ENCODE measurements at places on chromosomes 3 and 15.

DNA sequence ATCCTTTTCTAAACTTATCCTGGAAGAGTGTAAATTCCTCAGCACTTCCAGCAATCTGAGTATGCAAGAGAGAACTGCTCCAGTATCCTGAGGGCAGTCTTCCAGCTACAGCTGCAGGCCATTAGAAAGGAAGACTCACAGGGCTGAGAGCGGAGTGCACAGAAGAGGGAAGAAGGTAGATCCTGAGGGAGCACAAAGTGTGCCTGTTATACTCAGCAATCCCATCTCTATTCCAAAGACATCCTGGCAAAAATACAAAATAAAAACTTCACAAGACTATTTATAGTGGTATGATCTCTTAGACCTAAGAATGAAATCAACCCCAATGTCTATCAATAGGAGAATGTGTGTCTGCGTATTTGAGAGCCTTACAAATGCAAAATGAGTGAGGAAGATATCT lies 292.0 kb downstream of the ZIC1 start:
- DNase-seq, result no peak

GRCh38 chr3:47792699-47793098 lies 10.2 kb upstream of the DHX30 start:
- no peak for DNase-seq

- DNase-seq, result no peak
Observed at GRCh38 chr3:122215592-122216298, 32.3 kb downstream of the CASR start.

- no peak for DNase-seq
Observed at GRCh38 chr3:177379045-177379444, 181.8 kb upstream of the TBL1XR1 start.

DNA sequence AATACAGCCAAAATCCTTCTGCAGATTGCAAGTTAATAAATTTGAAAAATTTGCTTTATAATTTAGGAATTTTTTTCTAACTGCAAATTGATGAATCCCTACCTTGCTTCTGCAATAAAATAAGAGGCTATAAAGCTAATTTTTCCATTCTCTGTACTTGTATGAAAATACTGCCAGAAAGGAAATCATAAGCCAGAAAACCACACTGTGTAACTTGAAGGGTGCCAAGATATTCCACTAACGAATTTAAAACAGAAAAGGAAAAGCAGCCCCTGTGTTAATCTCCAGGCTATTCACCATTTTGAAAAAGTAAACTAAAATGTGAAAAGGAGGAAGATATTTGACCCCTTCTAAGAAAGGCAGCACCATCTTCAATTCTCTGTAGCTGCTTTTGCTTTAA lies 557.9 kb upstream of the ZNF385D start:
- no peak for DNase-seq

DNA sequence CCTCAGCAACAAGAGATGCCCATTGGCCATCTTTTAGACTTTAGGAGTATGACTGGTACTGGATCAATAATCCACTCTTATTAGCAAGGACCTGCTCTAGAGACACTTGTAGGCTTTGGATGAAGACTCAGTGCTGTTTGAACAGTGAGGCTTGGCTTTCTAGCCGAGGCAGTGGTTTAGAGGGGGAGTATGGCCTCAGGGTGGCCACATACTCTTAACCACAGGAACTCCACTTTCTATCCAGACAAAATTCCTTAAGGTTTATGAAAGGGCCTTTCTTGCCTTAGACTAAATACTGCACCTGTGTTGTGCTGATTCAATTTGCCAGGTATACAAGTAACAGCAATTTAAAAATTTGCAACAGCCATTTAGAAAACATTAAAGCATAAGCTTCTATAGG lies 1046.3 kb downstream of the DIPK2A start:
- DNase-seq, result no peak
